AG04450 (cell line): ENCODE measurements at places on chromosomes 3 and 15. TPM values are rescaled to one million over a fixed set of nuclear protein-coding genes. Genes with fewer than 3 reads are reported as not detected.

GP9 gene
- not detected in 2 replicates for polyA plus RNA-seq

- DNase-seq = no peak
Measured at GRCh38 chr3:12970684-12971083, 102.5 kb downstream of the IQSEC1 start.

GRCh38 chr3:71447803-71448202, 135.7 kb downstream of the FOXP1 start:
- DNase-seq = no peak

HYAL1 gene
- 0.25 and 0.32 TPM in 2 replicates for polyA plus RNA-seq

- DNase-seq = no peak
Measured at GRCh38 chr3:106206146-106206545, 337.3 kb upstream of the CBLB start.

DNA sequence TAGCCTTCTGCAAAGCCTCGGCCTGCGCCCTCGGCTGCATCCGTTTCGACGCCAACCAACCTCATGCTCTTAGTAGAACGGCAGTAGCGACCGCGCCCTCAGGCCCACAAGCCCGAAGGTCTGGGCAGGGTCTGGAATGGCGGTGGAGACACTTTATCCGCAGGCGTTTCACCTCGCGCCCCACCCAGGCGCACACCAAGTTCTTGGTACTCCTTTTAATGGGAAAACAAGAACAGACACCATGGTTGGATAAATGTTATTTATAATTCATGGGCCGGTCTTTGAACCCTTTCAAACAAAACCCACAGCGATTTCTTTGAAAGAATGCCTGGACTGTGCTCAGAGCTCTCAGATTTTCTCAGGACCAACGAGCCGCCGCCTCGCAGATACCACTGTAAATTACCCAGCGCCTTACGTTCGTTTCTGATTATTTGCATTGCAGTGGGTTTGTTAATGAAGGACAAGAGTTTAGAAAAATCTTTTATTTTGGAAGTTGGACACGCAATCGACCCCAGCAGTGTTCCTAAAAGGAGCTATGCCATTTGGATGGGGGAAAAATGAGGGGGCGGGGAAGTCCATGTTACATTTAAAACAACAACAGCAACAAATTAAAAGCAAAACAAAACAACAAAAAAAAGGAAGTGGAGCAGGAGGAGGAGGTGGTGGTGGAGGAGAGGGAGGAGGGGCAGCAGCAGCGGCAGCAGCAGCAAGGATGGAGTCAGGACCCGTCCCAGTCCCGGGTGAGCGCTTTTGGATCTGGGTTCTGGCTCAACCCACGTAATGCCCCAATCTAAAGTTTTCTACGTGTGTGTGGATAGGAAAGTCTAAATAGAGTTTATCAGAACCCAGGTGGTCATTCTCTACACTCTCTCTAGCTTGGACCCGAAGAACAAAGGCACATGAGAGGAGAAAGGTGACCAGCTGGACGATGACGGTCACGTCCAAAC, 993 bp upstream of the ISL2 start:
- DNase-seq = no peak

SCAANT1 gene
- not detected in 2 replicates for polyA plus RNA-seq

GOLGA6L7 gene
- not detected in 2 replicates for polyA plus RNA-seq

- DNase-seq = no peak
Measured at GRCh38 chr3:166799-167198, 29.8 kb upstream of the CHL1 start.

GRCh38 chr15:93088200-93088980, 621 bp downstream of the RGMA start:
- no peak for DNase-seq

FES gene
- 5.5 and 7.1 TPM in 2 replicates for polyA plus RNA-seq

DNA sequence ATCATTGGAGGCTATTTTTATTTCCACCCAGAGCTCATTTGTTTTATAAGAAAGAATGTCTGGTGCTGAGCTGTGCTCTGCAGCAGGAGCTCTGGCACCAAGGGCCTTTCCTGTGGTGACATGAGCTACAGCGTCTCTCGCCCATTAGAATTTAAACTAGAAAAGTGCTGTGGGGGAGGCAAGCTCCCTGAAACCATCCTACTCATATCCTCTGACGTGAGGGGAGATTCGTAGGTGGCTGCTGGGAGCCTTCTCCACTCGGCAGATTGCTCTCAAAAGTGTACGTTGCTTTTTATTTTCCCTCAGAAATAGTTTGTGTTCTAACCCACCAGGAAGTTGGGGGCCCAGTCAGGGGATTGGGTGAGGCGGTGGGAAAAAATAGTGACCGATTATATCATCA, 76.3 kb upstream of the ARHGEF3 start:
- DNase-seq = no peak

DNA sequence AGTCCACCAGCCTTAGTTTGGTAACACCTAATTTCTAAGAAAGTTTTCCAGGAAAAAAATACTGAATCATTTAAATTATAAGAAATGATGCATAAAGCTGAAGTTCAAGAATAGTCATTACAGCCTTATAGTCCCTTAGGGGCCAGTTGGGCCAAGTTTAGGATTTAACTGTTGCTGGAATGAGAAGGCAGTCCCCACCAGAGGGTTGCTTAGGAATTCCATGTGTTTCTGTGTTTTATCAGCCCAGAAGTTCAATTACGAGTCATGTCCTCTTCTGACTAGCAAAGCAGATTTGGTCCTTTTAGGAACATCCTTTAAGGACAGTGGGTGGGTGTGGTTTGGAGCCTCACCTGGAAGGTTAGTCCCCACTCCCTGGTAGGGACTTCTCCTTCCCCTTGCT, 57.0 kb upstream of the NR2E3 start:
- DNase-seq = no peak

DNA sequence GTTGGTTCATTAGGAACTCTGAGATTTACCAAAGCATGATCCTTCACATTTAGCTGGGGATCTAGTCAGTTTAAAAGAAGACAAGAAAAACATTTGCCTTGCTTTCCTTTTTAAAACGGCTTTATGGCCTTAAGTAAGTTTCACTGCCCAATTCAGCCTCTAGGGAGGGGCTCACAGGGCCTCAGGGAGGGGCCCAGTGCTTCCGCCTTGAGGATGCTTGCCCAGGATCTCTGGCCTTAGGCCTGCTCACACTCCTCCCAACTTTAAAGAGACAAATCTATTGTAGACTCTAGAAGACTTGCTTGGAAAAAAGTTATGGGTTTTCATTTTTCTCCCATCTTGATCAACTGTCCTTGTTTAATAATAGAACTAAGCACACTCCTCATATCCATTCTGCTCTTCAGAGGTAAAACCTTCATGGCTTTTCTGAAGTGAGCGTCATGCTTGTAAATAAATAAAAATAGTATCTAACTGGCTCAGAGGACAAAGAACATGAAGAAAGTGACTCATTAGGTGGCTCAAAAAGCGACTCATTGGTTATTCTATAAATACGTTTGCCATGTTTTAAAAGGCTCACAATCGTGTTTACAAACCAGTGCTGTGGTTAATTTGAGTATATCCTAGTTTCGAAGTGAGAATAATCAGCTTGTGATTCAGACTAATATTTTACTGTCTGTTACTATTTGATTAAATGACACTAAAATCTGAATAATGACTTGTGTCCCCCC, 13.7 kb downstream of the PDHB start:
- DNase-seq = no peak

MEF2A gene
- polyA plus RNA-seq = 31.4 and 40.9 TPM in 2 replicates

TTLL13 gene
- polyA plus RNA-seq = 0.04 and 0.07 TPM in 2 replicates

UROC1 gene
- not detected in 2 replicates for polyA plus RNA-seq

DNA sequence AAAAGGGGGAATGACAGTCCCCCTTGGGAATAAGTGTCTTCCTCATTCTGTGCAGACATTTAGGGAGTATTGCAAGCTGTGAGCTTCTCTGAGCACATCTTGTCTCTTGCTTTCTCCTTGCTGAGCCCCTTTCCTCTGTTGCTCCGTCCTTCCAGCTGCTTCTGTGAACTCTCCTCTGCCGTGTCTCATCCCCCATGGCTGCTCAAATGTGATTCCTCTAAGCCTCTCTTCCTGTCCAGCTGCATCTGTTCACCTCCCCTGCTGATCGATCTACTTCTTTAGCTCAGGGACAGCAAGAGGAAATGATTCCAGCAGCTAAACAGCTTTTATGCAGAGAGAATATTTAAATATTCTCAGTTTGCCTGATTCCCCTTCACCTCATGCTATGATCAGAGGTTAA, 328.0 kb upstream of the DNAJC19 start:
- DNase-seq = no peak

RETNLB gene
- not detected in 2 replicates for polyA plus RNA-seq

DNA sequence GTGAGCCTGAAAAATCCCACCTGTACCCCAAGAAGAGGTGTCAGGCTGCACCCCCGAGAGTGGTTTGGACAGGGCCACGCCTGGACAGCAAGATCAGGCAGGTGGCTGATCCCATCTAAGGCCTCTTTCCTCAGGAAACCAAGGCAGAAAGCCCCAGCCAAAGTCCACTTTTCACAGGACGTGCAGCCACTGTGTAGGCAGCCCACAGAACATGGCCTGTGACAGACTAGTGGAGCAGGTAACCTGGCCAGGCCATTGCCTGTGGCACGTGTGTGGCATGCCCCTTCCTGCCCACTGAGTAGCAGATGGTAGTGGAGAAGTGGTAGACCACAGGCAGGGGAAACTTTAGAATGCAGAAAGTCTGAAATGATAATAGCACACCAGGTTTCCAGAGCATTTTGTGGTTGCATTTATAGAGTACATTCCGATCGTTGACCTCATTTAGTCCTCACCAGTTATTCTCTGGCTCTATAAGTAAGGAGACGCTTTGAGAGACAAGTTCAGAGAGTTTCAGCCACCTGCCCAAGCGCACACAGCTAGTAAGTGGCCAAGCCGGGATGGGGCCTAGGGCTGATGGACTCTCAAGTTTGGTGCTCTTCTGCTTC, 68.7 kb downstream of the AAGAB start:
- DNase-seq = no peak

CCR2 gene
- not detected in 2 replicates for polyA plus RNA-seq

DNA sequence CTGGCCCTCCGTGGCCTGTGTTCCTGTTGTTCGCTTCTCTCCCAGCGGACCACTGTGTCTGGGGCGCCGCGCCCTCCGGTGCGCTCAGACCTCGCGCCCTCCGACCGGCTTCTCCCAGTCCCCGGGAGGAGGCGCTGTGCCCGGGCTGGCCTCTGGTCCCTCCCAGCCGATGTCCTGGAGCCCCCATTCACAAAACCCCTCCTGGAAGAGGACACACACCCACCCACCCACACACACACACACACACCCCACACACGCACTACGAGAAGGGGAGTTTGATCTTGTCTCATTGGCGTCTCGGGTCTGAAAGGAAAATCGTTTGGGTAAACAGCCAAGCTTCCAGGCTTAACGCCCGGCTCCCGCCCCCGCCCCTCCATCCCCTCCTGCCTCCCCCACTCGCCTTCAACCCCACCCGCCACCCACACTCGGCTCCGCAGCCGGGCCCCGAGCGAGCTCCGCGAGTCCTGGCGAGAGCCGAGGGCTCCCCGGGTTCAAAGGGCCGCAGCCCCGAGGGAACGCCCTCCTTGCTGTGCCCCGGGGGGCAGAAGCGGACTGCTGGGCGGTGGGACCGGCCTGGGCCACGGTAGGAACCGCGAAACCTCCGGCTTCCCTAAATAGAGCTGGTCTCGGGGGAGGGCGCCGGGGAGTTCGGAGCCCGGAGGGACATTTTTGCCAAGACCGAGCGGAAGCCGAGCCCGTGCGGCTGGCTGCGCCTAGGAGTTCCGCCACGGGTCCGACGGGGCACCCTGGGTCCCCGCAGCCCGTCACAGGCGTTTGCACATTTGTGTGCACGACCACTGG, 23.6 kb downstream of the NR2F2 start:
- no peak for DNase-seq

GPD1L gene
- 4.8 and 6.0 TPM in 2 replicates for polyA plus RNA-seq

GRCh38 chr3:42961633-42962032, 17.5 kb upstream of the GASK1A start:
- DNase-seq = peak; percentile 7
